ENCODE measurements at places on chromosomes 5 and 9. TPM values are rescaled to one million over a fixed set of nuclear protein-coding genes. Genes with fewer than 3 reads are reported as not detected.

DNA sequence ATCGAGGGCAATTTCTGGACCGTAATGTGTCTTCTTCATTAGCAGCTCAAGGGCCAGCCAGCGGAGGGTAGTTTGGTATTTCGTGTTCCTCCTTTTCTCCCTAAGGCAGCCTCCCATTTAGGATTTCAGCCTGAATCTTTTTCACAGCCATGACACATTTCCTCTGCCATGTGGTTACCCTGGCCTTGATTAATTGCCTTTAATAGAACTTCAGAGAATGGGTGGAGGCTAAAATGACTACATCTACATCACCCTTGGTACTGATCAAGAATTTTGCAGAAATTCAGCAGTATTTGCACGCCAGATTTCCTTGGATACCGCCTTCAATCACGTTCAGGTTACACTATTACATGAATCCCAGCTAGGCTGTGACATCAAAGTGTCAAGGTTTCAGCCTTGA is 58.0 kb downstream of the ADAMTS16 start:
- DNase-seq: no peak

DNA sequence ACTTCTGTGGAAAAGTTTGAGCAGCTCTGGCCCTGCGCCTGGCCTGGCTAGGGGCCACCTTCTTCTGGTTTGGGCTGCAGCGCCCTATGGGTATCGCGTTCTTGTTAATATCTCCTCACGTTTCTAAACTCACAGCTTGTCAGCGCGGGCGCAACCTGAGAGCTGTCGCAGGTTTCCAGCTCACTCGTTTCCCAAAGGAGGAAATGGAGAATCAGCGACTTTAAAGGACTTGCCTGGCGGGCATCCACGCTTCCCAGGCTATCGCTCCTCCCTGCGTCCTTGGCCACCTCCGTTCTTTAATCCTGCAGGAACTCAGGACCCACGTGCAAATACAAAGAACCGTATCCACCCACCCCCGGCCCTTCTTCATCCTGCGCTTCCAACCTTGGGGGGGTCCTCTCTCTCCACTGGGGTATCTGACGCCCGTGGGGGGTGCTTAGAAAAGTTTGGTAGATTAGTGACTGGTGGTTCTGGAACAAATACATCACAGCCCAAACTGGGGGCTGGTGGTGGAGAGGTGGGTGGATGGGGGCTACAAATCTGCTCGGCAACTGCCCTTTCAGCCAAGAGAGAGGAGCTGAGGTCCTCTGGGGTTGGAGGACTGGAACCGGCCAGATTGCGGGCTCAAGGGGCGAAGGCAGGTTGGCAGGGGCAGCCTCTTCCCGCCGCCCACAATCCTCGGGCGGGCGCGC is 578 bp upstream of the PSAT1 start:
- no peak for DNase-seq

DNA sequence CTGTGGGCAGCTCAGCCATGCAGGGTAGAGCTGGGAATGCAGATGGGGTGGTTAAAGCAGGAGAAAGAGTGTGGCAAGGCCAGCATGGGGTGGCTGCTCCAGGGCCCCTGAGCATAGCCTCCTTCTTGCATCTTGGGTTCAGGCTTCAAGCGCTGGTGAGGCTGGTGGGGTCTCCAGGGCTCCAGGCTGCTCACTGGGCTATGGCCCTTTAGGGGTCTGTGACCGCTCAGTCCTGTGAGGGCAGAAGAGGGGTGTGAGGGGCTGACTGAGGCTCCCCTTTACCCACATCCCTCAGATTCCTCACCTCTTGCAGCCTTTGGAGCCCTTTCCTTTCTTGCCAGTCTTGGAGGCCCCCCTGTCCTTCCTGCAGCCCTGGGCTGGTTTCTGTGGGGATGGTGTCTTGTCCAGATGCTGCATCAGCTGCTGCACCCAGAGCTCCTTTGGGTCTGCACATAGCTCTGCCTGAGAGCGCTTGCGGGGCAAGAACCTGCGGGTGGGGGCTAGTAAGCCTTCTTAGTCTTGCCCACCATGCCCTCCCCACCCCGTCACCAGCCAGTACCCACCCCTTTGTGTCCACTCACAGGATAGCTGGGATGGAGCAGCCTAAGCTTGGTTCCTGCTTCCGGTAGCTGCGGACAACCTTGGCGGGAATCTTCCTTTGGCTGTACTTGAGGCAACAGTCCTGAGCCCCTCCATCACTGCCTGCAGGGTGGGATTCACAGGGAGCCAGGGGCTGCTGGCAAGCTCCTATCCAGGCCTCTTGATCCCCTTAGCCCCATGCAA is 549 bp downstream of the CCL21 start:
- no peak for DNase-seq

DNA sequence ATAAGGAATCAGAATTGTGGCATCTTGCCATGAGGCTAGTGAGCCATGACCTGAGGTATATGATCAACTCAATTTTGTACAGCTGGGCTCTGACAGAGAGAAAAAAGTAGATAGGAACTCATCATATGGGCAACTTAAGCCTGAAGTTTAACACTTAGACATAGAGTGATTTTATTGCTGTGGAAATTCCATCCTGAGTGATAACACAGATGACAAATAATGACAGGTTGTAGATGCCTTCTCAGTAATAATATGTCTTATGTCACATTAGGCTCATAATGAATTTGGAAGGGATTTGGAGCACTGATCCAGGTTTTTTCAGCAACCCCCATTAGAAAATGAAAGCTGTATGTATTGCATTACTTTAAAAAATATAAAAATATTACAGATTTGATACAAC is 744.6 kb downstream of the CDH12 start:
- no peak for DNase-seq

- DNase-seq: no peak
Observed at GRCh38 chr9:4152876-4153275, 147.0 kb downstream of the GLIS3 start.

DNA sequence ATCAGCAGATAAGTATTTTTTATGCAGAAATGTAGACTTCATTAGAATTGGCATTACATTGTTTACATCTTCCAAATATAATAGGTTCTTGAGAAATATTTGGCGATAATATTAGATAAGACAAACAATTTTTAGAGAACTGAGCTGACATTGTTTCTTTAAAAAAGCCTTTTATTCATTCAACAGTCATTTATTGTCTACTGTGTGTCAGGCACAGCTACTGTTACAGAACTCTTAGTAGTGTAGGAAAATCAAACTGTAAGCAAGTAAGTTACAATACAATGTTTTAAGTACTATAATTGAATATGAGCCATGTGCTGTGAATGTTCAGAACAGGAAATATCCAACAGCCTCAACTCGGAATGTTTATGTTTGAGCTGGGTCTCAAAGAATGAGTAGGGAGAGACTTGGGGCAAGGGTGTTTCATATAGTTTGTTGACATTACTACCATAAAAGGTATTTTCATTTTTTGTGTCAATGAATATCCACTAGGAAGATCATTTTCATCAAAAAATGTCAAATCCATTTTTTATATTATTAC is 114.0 kb downstream of the CDC42SE2 start:
- DNase-seq: no peak

- DNase-seq: no peak
Observed at GRCh38 chr5:11027660-11028059, 266.6 kb upstream of the DAP start.

- DNase-seq: no peak
Observed at GRCh38 chr5:121968910-121969607, 7.3 kb downstream of the SRFBP1 start.

GRCh38 chr9:112103405-112103804 is 71.7 kb downstream of the SUSD1 start:
- no peak for DNase-seq

GRCh38 chr5:77935506-77936364 is 159.6 kb upstream of the TBCA start:
- no peak for DNase-seq

DNA sequence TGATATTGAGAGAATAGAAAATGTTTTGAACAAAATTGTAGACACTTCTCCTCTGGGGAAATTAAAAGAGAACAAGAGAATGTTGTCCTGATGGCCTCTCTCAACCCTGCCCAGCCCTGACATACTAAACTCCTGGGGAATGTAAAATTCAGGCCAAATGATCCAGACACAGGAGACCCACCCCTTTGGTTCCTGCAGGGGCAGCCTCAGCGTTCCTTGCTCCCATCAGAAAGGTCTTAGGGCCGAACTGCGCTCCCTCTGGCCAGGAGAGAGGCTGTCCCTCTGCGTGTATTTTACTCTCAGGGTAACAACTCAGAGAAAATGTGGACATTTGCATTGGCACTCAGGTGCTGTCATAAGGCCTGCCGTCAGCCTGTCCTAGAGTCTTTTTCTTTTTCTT is 616.3 kb upstream of the KLF4 start:
- no peak for DNase-seq

DNA sequence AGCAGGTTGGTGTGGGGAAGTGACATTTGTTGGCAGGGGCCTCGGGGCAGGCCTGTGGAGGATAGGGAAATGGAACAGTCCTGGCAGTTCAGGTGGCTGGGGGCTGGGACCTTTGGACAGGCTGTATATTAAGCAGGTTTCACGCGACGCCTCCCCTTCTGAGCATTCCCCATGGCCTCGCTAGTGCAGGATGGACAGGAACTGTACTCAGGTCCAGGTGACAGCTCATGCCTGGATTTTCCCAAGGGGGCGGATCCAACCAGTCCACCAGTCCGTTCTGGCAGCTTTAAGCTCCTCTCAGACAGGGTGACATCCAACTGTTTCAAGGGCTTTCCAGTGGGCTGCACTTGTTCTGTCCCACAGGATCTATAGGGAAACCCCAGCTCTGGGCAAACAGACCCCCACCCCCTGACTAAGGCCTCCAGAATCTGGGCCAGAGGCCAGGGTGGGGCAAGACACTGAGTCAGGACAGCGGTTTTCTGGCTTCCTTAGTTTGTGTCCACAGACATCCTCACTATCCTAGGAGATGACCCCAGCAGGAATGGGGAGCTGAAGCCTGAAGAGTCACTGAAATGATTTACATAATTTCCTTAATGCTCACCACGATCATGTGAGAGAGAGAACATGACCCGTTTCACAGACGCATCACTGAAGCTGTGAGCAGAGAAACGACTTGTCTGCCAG is 20.9 kb downstream of the CSF2 start:
- DNase-seq: no peak

DNA sequence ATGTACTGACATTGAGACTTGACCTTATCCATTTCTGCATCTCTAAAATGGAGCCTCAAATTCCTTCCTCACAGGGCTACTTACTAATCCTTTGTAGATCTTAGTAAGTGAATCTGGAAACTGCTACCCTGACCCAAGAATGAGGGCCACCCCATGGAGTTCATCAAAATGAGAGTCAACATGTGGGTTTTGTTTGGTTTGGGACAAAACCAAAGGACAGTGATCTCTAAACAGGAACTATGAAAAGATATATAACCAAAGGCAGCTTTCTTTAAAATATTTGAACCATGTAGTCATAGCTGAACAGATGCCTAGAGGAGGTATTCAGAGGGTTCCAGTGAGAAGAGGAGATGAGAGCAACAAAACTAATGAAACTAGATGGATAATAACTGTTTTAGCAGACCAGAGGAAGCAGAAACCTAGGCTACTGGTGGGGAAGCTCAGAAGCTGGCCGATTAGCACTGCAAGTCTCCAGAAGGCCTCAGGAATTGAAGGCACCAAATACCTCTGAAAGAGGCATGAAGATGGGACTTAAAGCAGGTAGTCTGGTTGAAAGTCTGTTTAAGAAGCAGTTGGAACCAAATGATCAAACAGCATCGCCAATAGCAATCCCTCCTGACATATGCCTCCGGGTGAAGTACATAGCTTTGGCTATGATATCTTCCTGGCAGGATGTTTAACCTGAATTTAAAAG is 45.8 kb downstream of the THOC3 start:
- no peak for DNase-seq

- no peak for DNase-seq
Observed at GRCh38 chr5:6360323-6361072, 17.8 kb downstream of the MED10 start.

- DNase-seq: no peak
Observed at GRCh38 chr5:172078726-172079345, 72.4 kb upstream of the FBXW11 start.

- no peak for DNase-seq
Observed at GRCh38 chr9:21461377-21461776, 20.7 kb downstream of the IFNE start.

- no peak for DNase-seq
Observed at GRCh38 chr9:93130861-93131481, 3.1 kb downstream of the NINJ1 start.

OR1J2 gene
- not detected for total RNA-seq

FOXD4L4 gene
- 0.44 TPM for total RNA-seq

LURAP1L gene
- total RNA-seq: not detected

SLC6A19 gene
- total RNA-seq: not detected

GRIN1 gene
- total RNA-seq: not detected

KCTD16 gene
- 0.27 TPM for total RNA-seq

DIMT1 gene
- total RNA-seq: 23.4 TPM

SERF1A gene
- total RNA-seq: 17.1 TPM
